CD4-positive, alpha-beta T cell treated with Interleukin-21 for 1 hour (primary cell): ENCODE measurements at places on chromosomes 6 and 20.

DNA sequence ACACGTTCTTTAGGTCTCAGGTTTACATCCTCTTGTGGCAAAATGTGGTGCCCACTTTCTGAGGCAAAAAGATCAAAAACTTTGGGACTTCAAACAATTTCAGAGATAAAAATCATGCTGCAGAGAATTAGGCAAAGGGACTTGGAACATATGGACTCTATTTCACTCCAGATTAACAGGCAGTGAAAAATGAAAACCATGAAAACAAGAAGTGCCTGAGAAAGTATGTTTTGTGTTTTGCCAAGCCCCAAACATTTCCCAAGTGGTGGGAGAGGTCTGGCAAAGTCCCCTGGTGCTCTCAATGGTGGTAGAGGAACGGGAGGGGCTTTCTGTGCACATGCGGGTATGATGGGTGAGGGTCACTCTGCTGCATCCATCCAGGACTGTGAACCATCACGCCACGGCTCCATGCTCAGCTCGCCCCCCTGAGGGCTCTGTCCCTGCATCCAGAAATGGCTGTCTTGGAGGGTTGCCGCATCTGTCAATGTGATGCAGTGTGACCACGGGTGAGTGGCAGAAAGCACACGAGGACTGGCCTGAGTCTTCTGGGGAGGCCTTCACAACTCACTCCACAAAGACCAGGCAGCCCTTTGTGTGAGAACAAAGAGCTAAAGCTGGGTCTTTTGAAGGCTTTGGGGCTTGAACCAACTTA, 43.2 kb upstream of the TBC1D7 start:
- no peak for DNase-seq

GRCh38 chr6:117540670-117541069, 58.2 kb downstream of the DCBLD1 start:
- no peak for DNase-seq

DNA sequence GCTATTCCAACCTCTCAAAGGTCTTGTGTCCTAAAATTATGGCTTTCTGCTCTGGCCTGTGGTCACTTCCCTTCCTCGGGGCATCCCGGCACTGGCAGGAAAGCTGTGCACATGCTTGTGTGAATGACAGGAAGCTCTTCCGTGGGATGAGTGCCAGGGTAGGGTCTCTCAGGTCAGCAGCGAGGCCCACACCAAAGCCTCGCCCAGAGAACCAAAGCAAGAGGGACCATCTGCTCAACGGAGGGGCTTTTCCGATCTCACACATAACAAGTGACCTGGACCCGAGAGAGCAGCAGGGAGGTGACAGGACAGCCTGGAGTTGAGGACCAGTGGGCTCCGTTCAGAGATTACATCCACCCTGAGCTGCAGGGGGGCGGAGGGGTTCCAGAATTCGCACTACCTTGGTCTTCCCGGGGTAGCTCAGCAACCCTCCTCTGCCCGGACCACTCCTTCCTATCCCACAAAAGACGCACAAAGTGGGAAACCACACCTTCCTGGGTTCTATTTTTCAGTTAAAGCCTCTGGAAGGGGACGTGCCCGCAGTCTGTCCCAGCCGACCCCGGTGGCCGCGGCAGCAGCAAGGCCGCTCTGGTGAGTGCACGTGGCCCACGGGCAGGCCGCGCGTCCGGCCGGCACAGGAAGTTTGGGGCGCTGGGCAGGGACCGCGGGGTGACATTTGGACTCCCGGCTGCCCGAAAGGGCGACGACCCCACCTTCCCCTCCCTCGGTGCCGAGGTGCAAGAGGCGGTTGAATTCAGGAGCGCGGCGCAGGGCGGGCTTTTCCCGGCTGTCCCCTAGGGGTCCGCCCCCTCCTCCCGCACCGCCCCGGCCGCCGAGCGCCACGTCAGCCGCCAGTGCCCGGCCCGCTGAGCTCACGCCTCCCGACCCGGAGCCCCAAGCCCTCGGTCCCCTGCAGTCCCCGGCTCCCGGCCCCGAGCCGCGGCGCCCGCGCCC, 988 bp downstream of the TXNDC5 start:
- DNase-seq, result peak; percentile 29

DNA sequence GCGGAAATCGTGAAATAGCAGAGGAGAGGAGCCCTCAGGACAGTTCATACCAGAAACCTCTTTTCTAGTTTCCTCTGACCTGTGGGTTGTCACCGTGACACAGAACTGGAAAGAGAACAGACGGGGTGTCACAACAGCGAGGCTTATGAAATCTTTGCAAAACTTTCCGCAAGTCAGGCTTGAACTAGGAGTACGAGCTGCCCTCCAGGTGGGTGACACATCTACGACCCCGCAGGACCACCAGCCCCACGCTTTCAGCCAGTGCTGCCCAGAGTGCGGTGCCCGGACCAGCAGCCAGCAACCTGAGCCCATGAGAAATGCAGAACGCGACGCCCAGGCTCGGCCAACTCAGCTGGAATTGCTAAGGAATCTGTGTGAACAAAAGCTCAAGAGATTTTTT, 30.8 kb downstream of the WRNIP1 start:
- no peak for DNase-seq

DNA sequence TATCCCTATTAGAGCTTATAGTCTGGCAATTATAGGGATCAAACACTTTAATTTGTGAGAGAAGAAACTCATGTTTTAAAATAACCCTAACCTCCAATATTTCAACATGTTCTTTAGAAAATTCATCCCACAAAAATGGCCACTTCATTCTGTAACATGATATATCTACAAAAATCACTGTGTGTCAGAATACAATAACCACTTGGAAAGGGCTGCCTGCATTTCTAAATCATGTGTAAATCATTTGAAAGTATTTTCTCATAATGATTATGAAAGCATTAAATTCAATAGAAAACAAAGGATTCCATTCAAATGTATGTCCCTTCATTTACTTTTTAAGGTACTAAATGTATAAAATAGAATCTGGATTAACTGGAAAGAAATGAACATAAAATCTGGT, 101.4 kb upstream of the NHSL1 start:
- no peak for DNase-seq

GRCh38 chr6:170156448-170157375, 134.2 kb downstream of the DLL1 start:
- no peak for DNase-seq
